ENCODE measurements at places on chromosomes 5 and 9. TPM values are rescaled to one million over a fixed set of nuclear protein-coding genes. Genes with fewer than 3 reads are reported as not detected.

The CYSRT1 gene
- not detected for total RNA-seq

The ITGA1 gene
- total RNA-seq: 125 TPM

The WNT8A gene
- total RNA-seq: not detected

The IQGAP2 gene
- total RNA-seq: 17.6 TPM

The ENTPD8 gene
- total RNA-seq: not detected

The SPINK13 gene
- total RNA-seq: not detected

The RASGRF2 gene
- 13.9 TPM for total RNA-seq

The CDH9 gene
- total RNA-seq: not detected

The PANK3 gene
- total RNA-seq: 39.2 TPM

The LTC4S gene
- total RNA-seq: 6.6 TPM

The PCDHA2 gene
- total RNA-seq: not detected

GRCh38 chr9:79255651-79256260 lies 316.0 kb upstream of the TLE4 start:
- DNase-seq: no peak
- H3K4me1 ChIP-seq: peaks cover 6% of the 10 kb centered on the region
- no peaks in the 10 kb centered on the region for H3K27me3 ChIP-seq
- H3K36me3 ChIP-seq: no peaks in the 10 kb centered on the region
- H3K27ac ChIP-seq: no peak overlapping the region

DNA sequence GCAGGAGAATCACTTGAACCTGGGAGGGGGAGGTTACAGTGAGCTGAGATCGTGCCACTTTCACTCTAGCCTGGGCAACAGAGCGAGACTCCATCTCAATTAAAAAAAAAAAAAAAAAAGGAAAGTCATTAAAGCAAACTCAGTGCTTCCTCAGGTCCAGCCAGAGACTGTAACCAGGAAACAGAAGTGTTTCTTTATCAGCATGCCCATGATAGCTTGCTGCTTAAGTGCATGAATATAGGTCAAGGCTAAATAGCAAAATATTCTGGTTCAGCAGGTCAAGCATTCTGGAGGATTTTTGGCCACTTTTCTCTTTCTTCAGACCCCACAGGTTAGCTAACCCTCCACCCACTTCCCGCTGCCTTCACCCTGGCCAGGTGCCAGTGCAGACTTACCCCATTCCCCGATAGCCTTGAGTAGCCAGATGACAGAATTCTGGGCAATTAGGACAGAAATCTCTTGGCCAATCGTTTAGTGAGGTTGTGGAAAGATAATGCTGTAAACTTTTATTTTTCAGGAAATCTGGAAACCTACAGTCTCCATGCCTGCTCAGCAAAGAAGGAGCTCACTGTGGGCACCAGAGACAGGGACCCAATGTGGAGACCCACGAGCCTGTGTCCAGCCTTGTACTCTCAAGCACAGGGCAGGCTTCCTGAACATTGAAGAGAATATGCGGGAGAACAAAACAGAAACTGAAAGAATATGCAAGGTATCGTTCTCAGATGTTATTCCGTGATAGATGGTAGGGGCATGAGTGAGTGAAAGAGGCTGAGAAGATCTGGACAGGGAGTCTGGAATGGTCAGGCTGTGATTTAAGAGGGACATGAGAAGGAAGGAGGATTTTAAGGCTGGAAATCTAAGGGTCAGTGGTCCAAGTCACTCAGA lies 4.2 kb upstream of the UGT3A2 start:
- H3K27me3 ChIP-seq: no peaks in the 10 kb centered on the region
- H3K27ac ChIP-seq: no peak overlapping the region
- peak overlapping the region; percentile 34 for H3K4me3 ChIP-seq
- no peak for DNase-seq

DNA sequence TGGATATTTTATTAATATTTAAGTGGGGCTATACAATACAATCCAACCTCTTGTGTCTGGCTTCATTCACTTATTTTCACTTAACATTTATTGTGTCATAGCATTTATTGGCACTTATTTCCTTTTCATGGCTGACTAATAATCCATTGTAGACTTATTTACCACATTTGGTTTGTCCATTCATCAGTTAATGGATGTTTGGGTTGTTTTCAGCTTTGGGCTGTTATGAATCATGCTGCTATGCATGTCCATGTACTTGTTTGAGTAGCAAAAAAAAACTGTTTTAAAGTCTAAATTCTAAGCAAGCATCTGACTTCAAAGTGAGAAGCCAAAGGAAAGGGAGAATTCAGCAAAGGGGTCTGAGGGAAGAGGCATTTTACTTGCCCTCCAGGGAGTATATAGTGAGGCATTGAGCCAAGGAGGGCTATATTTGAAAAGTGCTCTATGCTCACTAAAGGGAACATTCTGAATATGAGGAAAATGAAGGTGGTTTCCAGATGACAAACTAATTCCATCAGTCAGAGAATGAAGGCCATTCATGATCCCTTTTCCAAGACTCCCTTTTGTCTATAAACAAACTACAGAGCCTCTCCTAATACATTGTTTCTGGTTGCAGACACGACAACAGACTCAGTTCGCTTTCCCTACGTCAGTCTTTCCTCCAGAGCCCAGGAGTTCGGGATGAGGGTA lies 532.8 kb upstream of the KLF4 start:
- H3K4me3 ChIP-seq: no peak overlapping the region
- no peaks in the 10 kb centered on the region for H3K4me1 ChIP-seq
- no peak overlapping the region for H3K27ac ChIP-seq
- H3K27me3 ChIP-seq: no peaks in the 10 kb centered on the region
- no peaks in the 10 kb centered on the region for H3K36me3 ChIP-seq

DNA sequence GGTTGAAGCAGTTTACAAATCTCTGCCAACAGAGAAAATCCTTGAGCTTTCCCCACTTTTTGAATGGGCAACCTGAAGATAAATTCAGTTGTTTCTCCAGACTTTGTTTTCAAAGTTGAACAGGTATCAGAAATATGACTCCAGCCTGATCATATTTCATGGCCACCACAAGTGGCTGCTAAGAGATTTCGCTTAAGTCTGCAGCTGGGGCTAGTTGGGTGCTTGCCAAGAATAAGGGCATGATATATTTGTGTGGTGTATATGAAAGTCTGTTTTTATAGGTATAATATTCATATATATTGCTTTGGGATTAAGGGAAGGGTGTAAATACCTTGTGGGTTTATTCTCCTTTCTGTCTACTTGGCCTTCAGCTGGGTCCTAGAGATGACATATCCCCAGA lies 168.4 kb upstream of the GDNF start:
- H3K27me3 ChIP-seq: no peaks in the 10 kb centered on the region
- H3K4me3 ChIP-seq: no peak overlapping the region
- no peak for DNase-seq
- no peaks in the 10 kb centered on the region for H3K4me1 ChIP-seq

DNA sequence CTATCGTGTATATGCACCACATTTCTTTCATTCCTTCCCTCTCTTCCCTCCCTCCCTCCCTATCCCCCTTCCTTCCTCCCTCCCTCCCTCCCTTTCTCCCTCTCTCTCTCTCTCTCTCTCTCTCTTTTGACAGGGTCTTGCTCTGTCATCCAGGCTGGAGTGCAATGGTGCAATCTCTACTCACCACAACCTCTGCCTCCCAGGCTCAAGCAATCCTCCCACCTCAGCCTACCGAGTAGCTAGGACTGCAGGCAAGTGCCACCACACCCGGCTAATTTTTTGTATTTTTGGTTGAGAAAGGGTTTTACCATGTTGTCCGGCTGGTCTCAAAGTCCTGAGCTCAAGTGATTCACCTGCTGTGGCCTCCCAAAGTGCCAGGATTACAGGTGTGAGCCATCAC lies 1.1 kb upstream of the ANKS6 start:
- DNase-seq: no peak
- no peaks in the 10 kb centered on the region for H3K36me3 ChIP-seq
- no peaks in the 10 kb centered on the region for H3K27me3 ChIP-seq
- peaks cover 33% of the 10 kb centered on the region for H3K4me1 ChIP-seq

DNA sequence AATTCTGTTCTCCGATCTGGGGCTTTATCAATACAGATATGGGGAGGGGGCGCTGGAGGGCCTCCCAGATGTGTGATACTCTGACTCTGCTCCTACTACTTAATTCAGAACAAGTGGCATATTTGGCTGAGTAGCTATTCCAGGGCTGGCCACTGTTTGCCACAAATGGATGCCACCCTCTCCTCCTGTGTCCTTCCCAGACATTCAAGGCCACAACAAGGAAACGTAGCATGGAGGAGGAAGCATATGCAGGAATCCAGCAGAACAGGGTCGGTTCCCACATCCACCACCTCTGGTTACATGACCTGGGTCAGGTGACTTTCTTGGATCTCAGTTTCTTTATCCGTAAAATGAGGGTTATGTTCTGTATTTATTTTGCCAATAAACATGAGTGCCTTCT lies 131.0 kb downstream of the GOLPH3 start:
- no peak overlapping the region for H3K4me3 ChIP-seq
- no peaks in the 10 kb centered on the region for H3K27me3 ChIP-seq
- H3K36me3 ChIP-seq: no peaks in the 10 kb centered on the region
- H3K4me1 ChIP-seq: no peaks in the 10 kb centered on the region
- DNase-seq: no peak

- DNase-seq: no peak
- no peaks in the 10 kb centered on the region for H3K36me3 ChIP-seq
- H3K27ac ChIP-seq: no peak overlapping the region
- H3K4me3 ChIP-seq: no peak overlapping the region
Measured at GRCh38 chr9:122016744-122017143, 76.4 kb downstream of the TTLL11 start.

DNA sequence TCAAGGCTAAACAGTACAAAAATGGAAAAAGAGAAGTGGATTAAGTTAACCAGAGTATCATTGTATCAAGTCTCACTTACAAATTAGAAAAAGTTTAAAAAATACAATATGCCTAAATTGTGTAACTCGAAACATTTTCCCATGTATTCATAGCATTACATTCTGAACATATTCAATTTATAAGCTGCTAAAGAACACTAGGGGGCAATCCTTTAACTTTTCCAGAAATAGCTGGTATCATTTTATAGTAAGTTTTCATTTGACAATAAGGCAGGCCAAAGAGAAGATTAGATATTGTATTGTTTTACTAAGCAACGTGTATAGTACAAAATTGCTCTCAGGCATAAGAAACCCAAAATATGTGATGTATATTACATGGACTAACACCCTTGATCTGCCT lies 234.6 kb downstream of the ADGRV1 start:
- no peak for DNase-seq
- H3K4me3 ChIP-seq: no peak overlapping the region
- H3K4me1 ChIP-seq: no peaks in the 10 kb centered on the region
- H3K27me3 ChIP-seq: no peaks in the 10 kb centered on the region
- H3K27ac ChIP-seq: no peak overlapping the region

- H3K27ac ChIP-seq: no peak overlapping the region
- no peaks in the 10 kb centered on the region for H3K36me3 ChIP-seq
- H3K27me3 ChIP-seq: peaks cover 7% of the 10 kb centered on the region
- peaks cover 9% of the 10 kb centered on the region for H3K4me1 ChIP-seq
Measured at GRCh38 chr9:6640268-6641051, 5.1 kb downstream of the GLDC start.

DNA sequence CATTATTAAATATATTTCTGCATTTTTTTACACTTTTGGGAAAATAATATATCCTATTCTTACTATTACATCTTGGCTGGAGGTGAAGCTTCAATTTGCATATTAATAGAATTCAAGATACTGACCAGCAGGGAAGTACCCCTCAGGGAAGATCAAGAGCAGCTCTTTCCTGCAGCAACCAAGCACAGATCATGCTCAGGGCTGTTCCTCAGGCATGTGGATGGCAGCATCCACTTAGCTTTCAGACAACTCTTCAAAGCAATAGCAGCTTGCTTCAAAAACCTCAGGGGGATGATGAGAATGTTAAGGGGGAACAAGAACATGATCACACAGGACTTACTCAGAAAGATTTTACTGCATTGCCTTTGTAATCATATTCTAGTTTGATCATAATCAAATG lies 731.8 kb downstream of the SEMA5A start:
- H3K27ac ChIP-seq: no peak overlapping the region
- H3K27me3 ChIP-seq: no peaks in the 10 kb centered on the region
- H3K36me3 ChIP-seq: no peaks in the 10 kb centered on the region
- no peak overlapping the region for H3K4me3 ChIP-seq
- no peak for DNase-seq

DNA sequence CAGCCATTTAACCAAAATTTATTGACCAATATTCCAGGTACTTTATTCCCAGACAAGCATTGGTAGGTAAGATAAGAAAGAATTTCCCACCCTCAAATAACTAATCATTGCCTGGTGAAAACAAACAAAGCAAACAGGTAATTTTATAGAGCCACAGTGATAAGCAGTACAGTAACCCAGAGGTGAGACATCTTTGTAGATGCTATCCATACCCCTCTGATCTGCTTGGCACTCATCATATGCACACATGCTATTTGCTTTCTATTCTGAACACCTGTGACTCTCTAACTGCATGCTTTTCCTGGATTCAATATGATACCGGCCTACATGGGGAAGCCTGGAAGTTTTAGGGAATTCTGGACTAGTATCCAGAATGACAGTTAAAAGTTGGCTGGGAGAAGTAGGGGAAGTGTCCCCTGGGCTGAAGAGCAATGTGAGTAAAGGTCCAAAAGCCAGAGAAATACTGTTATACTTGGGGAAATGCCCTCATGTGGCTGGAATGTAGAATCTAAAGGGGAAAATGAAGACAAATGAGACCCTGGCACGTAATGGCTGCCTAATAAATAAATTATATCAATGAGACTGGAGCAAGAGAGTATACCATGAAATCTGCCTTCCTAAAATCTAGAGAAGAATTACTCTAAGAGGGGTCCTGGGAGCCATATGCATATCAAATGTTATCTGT lies 243.8 kb upstream of the ADAMTSL1 start:
- H3K27me3 ChIP-seq: no peaks in the 10 kb centered on the region
- no peak overlapping the region for H3K4me3 ChIP-seq
- H3K36me3 ChIP-seq: no peaks in the 10 kb centered on the region
- H3K27ac ChIP-seq: no peak overlapping the region
- no peak for DNase-seq

GRCh38 chr9:79129865-79130480 lies 441.8 kb upstream of the TLE4 start:
- no peaks in the 10 kb centered on the region for H3K4me1 ChIP-seq
- H3K36me3 ChIP-seq: no peaks in the 10 kb centered on the region
- no peak for DNase-seq
- no peak overlapping the region for H3K4me3 ChIP-seq
- H3K27ac ChIP-seq: no peak overlapping the region
- H3K27me3 ChIP-seq: no peaks in the 10 kb centered on the region

GRCh38 chr5:150298701-150299451 lies 3.8 kb downstream of the ARSI start:
- no peak overlapping the region for H3K4me3 ChIP-seq
- H3K27ac ChIP-seq: no peak overlapping the region
- H3K36me3 ChIP-seq: no peaks in the 10 kb centered on the region
- no peak for DNase-seq

Data from thoracic aorta (tissue), 2 donors.